ENCODE measurements at places on chromosomes 6 and 20.

- DNase-seq, result no peak
Observed at GRCh38 chr20:7656687-7657467, 283.4 kb downstream of the HAO1 start.

GRCh38 chr6:29827579-29828470 lies at the start of gene HLA-G:
Gene HLA-G, plus strand, starts transcription at chr6:29827825. Its CDS starts 20 bp downstream, at chr6:29827845.
- no peak for DNase-seq

GRCh38 chr20:1870792-1871550 lies 24.2 kb upstream of the SIRPA start:
- no peak for DNase-seq

DNA sequence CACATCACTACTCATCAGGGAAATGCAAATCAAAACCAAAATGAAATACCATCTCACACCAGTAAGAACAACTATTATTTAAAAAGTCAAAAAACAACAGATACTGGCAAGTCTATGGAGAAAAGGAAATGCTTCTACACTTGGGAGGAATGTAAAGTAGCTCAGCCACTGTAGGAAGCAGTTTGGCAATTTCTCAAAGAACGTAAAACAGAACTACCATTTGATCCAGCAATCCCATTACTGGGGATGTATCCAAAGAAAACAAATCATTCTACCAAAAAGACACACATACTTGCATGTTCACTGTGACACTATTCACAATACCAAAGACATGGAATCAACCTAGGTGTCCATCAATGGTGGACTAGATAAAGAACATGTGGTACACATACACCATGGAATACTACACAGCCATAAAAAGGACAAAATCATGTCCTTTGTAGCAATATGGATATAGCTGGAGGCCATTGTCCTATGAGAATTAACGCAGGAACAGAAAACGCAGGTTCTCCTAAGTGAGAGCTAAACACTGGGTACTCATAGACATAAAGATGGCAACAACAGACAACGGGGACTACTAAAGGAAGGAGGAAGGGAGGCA lies 260.4 kb downstream of the RNGTT start:
- no peak for DNase-seq

- DNase-seq, result peak; percentile 39
Observed at GRCh38 chr6:34237722-34238584, 1.3 kb downstream of the HMGA1 start.

DNA sequence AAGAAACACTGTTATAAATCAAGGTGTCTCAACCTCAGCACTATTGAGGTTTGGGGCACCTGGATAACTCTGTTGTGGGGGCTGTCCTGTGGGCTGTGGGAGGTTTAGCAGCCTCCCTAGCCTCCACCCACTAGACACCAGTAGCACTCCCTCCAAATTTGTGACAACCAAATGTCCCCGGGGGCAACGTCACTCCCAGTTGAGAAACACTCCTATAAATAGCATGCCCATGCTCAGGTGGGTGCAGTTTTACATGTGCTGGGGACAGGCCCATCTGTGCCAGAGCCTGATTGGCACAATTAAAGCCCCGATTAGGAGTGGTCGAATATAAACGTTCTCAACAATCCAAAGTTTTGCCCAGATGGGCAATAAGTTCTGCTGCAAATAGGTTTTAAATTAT lies 78.9 kb downstream of the FAM50B start:
- DNase-seq, result no peak

GRCh38 chr6:36187446-36187845 lies 9.1 kb upstream of the BRPF3 start:
- no peak for DNase-seq

DNA sequence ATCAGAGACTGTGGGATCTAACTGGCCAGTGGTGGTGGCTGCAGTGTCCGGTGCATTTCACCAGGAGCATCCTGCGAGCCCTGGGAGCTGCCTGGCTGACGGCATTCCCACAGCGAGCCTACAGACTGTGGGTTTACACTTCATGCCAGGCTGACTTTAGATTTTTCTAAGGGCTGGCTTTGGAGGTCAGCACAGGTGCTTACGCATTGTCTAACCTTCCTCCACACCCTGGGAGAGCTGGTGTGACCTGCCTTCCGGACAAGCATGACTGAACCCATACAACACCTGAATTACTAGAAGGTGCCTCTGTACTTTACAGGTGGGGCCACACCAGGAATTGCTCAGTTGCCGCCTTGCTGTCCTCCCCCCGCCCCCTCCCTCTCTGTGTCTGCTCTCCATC lies 96.2 kb downstream of the RREB1 start:
- DNase-seq, result no peak

- no peak for DNase-seq
Observed at GRCh38 chr6:36695414-36695813, 2.2 kb upstream of the RAB44 start.

- no peak for DNase-seq
Observed at GRCh38 chr6:77883851-77884250, 231.0 kb downstream of the MEI4 start.

DNA sequence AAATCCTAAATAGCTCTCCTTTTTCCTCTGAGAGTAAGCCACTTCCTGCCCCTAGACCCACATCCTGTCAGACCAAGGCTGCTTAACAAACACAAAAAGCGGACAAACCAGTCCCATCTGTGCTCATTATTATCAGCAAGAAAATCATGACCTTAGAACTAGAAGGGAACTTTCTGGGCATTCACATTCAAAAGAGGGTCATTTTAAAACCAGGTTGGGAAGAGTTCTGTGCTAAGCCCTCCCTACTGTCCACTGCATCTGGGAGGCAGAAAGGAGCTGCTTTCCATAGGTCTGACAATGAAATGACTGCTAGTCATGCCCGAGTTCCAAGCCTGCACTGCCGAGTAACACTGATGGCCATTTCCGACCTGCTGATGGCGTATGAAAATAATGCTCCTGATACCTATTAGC lies 15.4 kb downstream of the EZR start:
- no peak for DNase-seq

- no peak for DNase-seq
Observed at GRCh38 chr6:15616261-15616660, 46.6 kb downstream of the DTNBP1 start.

DNA sequence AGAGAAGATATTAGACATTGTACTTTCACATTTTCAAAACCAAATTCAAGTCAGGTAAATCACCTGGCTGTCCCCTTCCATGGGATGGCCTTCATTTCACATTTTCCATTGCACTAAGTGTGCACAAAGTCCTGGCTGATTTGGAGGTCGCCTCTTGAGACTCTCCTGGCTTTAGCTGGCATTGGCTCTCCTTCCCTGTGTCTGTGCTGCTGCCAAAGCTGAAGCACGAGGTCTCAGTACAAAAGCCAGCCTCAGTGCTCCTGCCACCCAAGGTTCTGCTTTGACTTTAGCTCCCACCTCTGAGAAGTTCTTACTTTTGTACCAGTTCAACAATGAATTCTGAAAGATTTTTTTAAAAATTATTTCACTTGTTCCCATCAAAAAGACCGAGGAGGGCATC lies 289.2 kb upstream of the CNR1 start:
- DNase-seq, result no peak

- no peak for DNase-seq
Observed at GRCh38 chr6:163296835-163297519, 117.5 kb upstream of the QKI start.

DNA sequence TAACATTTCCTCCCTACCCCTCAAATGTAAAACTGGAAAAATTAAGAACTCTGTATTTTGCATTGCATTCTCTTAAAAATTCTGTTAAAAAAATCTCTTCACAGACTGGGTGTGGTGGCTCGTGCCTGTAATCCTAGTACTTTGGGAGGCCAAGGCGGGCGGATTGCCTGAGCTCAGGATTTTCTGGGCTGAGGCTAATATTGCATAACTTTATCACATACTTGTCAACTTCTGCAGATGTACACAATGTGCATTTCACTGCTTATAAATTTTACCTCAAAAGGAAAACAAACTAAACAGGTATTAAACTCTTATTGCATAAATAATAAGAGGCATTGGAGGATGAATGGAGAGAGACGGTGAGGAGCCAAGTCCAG lies 21.1 kb downstream of the YTHDF1 start:
- no peak for DNase-seq

GRCh38 chr20:4802527-4802926 lies 80.8 kb downstream of the PRND start:
- no peak for DNase-seq

DNA sequence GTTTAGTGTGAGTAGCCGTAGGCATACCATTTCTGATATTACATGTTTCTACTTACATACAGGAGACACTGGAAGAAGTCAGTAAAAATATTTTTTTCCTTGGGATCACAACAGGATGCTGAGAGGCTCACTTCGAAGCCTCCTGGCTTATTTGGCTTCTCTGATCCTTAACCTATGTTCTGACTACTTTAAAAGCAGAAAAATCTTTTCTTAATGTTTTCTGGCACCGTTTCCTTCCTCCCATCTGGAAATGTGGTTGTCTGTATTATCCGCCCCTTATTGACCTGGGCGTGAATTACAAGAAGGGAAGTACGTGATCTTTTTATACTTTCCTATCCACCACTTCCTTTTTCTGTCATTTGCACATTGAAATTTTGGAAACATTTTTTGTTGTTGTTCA lies 379.6 kb downstream of the COL12A1 start:
- no peak for DNase-seq

GRCh38 chr6:152432758-152433157 lies 204.4 kb downstream of the SYNE1 start:
- DNase-seq, result no peak

DNA sequence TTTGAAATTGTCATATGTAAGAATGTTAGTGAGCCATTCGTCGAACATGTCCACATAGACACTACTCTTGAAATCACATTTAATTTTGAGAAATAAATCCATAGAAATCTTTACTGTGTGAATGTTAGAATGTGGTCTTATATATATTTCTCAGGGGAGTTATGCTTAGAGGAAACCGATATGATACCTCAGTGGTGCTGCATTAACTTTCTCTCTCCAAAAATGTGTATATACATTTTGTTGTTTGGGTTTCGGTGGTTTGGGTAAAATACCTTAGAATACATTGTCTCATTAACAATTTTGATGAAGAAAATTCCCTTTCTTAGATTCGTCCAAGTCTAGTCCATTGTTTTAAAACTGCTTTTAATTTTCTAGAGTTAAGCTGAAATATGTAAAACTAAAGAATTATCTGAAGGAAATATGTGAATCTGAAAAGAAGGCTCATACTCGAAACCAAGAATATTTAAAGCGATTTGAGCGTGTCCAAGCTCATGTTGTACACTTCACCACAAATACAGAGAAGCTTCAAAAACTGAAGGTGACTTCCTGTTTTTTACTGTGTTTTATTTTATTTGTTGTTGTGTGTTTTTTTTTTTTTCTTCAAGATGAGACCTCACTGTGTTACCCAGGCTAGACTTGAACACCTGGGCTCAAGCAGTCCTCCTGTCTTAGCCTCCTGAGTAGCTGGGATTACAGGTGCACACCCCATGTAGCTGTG lies 10.3 kb downstream of the KIZ start:
- no peak for DNase-seq

- no peak for DNase-seq
Observed at GRCh38 chr6:92023410-92023966, 1395.9 kb downstream of the EPHA7 start.

DNA sequence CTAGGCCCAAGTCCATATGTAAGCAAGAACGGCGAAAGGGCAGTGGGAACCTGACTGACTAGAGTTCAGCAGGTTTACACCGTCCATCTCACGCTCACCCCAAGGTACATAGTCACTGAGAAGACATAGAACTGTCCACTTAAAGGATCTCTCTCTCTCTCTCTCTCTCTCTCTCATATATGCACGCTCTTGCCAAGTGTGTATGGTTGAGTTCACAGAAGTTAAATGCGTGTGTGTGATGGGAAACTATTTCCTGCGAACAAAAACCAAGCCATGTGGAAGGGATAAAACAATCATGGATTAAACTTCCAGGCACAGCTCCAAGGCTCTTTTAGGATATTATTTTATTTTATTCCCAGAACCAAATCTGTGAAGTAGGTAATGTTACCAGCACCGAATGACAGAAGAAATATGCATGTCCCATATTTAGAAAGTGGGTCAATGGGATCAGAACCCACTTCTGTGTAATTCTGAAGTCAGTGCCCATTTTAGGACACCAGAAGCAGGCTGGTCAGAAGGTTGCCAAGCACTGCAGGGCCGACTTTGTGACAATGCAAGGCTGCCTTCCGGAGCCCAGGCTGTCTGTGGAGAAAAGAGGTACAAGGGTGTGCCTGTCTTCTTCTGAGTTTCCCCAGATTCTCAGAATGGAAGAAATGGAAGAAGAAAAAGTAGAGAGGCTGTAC lies 49.2 kb upstream of the MAP7 start:
- no peak for DNase-seq

GRCh38 chr20:19695081-19695480 lies 63.0 kb upstream of the RIN2 start:
- no peak for DNase-seq

- no peak for DNase-seq
Observed at GRCh38 chr20:58227391-58228102, 906 bp downstream of the ANKRD60 start.

DNA sequence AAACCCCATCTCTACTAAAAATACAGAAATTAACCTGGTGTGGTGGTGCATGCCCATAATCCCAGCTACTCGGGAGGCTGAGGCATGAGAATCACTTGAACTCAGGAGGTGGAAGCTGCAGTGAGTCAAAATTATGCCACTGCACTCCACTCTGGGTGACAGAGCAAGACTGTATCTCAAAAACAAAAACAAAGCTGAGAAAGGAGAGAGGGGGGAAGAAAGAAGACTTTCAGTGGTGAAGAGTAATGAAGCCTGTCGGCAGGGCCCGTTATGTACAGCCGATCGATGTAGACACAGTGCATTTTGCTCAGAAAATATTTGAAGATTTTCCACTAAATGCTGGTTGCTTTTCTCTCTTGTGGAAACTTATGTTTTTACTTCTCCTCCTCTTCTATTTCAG lies 13.8 kb downstream of the VAPB start:
- no peak for DNase-seq

DNA sequence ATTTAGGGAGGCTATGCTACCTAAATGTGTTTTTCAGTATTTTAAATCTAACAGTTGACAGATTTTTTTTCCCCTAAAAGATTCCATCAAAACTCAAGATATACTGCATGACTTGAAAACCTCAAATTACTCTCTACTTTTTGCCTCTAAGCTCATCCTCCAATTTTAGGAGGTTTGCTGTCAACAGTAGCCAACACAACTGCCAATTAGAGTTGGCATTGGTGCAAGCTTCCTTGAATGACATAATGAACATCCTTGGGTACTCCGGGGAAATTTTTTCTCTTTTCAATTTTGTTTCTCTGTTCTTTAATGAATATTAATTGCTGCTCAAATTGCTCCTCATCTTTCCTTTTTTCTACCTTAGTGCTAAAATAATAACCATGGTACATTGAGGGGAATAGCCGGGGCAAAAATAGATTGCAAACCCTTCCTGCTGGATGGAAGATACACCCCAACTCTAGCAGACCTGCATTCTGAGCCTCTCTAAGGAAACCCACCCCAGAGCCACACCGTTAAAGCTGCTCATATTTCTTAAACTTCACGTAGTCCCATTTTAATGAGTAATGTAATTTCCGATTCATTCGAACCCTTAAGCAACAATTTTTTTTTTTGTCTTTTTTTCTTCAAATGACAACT lies 34.3 kb downstream of the SLC22A23 start:
- DNase-seq, result no peak

- no peak for DNase-seq
Observed at GRCh38 chr20:51135926-51136715, 113.2 kb upstream of the KCNG1 start.

GRCh38 chr20:13865156-13865555 lies 80.3 kb downstream of the NDUFAF5 start:
- no peak for DNase-seq
